Hippocampal formation (tissue), 2 donors: ENCODE measurements at places on chromosomes 4 and X.

- no peak for DNase-seq
Measured at GRCh38 chr4:157075401-157075800, 549 bp upstream of the GLRB start.

DNA sequence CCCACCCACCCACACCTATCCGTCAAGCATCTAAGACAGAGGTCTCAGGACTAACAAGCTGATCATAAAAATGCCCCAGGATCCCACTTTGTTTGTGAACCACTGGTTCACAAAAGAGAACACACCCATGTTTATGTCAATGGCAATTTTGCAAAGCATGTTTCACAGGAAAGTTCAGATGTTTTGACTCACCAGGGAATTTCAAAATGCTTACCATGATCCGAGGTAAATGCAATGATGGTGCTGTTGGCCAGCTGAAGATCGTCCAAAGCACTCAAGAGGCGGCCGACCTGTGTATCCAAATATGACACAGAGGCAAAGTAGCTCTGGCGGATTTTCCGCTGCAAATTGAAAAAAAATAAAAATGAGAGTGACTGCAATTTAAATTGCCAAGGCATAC lies 15.0 kb downstream of the IDS start:
- no peak for DNase-seq

GRCh38 chr4:186307497-186307896 lies 41.5 kb downstream of the F11 start:
- DNase-seq: no peak

DNA sequence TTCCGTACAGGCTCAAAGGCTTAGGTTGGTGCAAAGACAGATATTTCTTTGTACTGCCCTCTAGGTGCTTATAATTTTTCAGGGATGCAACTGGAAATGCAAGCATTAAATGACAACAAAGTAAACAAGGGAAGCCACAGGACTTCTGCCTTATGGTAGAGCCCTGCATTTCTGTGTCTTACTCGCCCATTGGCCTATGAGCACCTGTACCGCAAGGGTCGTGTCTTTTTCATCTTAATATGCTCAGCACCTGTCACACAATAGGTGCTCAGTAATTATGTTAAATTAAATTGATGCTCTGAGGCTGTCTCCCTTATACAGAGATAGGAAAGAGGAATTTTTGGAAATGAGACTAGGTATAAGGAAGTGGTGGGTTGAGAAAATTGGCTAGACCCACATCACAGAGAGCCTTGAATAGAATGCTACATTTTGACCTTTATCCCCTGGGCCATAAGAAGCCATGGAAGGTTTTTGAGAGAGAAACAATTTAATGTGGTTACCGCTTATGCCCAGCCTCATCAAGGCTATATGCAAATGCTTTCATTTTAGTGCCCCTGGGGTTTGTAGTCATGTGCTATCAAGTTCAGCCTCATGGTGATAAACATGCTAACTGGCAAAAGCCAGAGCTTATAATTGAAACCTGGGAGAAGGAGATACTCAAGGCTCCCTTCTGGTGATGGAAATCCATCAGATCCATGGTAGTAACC lies 16.3 kb downstream of the VSIG4 start:
- DNase-seq: no peak

- DNase-seq: no peak
Measured at GRCh38 chr4:16224264-16225166, 1.8 kb downstream of the TAPT1 start.

GRCh38 chr4:98801259-98801725 lies 127.6 kb downstream of the EIF4E start:
- peak; percentile 47 for DNase-seq

DNA sequence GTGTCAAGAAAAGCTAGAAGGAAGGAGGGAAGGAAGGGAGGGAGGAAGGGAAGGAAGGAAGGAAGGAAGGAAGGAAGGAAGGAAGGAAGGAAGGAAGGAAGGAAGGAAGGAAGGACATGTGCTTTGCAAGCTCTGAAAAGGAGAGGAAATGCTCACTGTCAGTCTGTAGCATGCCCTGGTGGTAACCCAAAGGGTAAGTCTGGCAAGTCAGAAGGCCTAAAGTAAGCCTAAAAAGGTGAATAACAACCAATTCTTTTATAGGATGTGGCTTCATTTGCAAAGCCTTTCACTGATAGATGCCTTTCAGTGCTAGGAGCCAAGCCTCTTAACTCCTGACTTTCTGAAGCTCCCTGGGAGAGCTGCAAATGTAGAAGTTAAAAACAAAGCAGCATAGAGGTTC lies 542.6 kb downstream of the CFAP47 start:
- no peak for DNase-seq

DNA sequence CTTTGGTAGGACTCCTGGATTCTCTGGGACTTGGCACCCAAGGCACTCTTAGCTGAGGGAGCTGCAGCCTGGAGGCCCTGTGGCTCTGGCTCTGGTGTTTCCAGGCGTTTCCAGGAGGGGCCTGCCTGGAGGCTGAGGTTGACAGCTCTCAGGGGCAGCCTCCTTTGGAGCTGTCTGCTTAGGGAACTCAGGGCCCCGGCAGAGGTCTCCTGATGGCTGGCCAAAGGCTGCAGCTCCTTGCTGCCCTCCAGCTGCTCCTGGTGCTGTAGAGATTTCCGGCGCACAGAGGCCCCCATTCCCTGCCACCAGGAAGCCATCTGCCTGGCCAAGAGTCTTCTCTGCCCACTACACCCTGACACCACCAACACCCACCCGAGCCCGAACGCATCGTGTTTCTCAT lies 25.3 kb upstream of the ARHGEF38 start:
- no peak for DNase-seq

- DNase-seq: no peak
Measured at GRCh38 chrX:53616946-53617345, 69.6 kb downstream of the HUWE1 start.

DNA sequence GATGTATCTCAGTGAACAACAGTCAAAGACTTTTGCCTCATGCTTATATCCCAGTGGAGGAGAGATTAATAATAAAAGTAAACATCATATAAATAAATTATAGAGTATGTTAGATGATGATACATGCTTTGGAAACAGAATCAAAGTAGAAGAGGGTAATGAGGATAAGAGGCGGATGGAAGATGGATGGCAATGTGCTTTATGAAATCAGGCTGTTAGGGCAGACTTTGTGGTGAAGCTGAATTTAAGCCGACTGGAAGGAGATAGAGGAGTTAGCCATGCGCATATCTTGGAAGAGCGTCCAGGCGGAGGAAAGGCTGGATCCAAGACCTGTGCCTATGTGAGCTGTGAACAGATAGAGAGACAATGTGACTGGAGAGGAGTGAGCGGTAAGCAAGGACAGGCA lies 74.9 kb upstream of the GUCY1A1 start:
- no peak for DNase-seq

GRCh38 chr4:101367201-101367600 lies 19.9 kb upstream of the PPP3CA start:
- DNase-seq: no peak

- no peak for DNase-seq
Measured at GRCh38 chr4:4853371-4853823, 6.1 kb upstream of the MSX1 start.

GRCh38 chr4:38160487-38161207 lies 200.4 kb downstream of the PTTG2 start:
- DNase-seq: no peak

GRCh38 chr4:173766171-173766600 lies 236.2 kb upstream of the HAND2 start:
- no peak for DNase-seq

GRCh38 chrX:57417827-57418226 lies 131.3 kb downstream of the FAAH2 start:
- no peak for DNase-seq

DNA sequence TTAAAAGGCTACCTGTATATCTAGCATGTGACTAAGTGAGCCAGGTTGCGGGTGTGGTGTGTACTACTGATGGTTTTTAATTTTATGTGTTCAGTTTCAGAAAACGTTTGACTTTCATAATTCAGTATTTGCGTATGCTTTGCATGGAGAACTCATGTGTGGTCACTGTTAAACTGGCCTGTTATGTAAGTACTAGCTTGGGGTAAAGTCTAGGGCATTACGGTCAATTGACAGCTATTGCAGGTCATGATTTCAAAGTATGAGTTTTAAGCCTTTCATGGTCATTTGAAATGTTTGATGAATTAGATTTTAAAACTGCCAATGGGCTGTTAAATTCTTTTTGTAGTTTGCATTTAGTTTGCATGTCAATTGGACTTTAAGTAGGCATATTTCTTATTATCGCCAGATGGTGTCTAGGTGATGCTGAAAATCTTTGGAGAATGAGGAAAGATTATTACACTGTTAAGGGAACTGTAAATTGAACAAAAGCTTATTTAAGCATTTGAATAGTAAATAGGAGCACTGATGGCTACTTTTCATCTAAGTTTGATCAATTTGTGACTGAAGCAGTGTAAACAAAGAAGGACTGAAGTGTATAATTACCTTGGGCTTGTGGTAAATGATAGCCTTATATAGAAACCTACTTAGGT lies 563.4 kb downstream of the DACH2 start:
- no peak for DNase-seq

DNA sequence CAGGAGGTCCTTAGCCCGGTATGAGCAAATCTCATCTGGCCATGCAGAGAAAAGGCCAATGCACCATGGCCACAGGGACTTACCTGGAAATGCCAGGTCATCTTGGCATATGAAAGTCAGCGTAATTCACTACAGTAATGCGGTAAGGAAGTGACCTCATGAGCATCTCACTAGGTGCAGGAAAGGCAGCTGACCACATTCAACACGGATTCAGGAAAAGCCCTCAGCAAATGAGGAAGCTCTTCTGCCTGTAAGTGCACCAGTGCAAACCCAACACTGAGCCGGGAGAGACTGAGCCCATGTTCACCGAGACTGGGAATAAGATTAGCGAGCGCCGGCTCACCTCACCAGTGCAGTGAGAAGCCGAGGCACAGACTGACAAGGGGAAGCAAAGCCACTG lies 23.7 kb downstream of the LRPAP1 start:
- DNase-seq: no peak

DNA sequence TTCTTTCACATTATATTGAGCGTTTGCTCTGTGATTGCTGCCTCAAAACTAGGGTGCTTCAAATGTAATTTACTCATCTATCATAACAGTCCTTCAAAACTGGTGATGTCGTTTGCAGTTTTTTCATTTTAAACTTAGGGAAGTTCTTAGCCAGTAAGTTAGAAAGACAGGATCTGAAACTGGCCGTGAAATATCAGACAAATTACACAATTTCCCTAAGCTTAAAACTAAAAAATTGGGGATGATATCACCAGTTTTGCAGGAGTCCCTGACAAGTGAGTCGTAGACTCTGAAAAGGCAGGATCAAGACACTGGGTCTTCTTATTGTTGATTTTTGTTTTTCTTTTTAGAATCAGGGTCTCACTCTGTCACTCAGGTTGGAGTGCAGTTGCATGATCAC lies 44.8 kb downstream of the MOB1B start:
- no peak for DNase-seq

DNA sequence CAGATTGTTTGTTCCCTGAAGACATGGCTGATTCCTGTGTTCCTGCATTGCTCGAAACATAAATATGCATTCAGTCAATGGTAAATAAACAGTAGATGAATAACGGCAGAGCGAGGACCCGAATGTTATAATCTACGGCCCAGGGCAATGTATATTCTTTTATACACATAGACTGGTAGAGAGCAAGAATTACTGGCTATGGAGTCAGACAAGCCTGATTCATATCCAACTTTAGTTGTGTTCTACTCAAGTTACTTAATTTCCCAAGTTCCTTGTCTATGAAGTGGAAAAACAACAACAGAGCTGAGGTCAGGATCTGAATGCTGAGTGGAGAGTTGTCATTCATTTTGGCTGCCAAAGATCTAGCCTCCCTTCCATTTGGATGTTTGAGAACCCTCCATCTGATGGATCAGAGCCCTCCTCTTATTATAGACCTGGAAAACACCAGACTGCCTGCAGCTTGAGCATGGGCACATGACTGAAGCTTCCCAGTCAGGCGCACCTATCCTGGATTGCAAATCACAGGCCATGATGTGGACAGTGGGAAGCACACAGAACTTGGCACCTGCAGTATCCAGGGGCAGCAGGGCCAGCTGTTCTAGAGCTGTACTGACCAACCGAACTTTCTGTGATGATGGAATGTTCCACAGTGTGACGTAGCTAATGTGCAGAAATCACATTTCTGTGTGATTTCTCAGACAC lies 80.1 kb downstream of the FAM184B start:
- DNase-seq: no peak

GRCh38 chrX:331151-331824 lies 12.7 kb upstream of the GTPBP6 start:
- DNase-seq: no peak

- no peak for DNase-seq
Measured at GRCh38 chr4:2684486-2684885, 71.7 kb downstream of the TNIP2 start.

GRCh38 chr4:114423582-114423981 lies 175.0 kb upstream of the UGT8 start:
- no peak for DNase-seq

DNA sequence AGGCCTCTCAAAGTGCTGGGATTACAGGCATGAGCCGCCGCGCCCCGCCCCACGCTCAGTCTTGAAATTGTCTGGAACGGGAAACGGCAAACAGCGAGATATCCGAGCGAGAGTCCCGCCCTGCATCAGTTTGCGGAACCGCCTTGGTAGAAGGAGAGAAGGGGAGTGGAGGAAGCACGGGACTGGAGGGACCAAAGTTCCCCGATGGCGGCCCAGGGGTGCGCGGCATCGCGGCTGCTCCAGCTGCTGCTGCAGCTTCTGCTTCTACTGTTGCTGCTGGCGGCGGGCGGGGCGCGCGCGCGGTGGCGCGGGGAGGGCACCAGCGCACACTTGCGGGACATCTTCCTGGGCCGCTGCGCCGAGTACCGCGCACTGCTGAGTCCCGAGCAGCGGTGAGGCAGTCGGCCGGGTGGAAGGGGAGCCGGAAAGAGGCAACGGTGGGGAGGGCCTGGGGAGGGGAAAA lies at the start of gene BST1:
BST1 (plus strand) TSS at position 125 of the 463 bp plus-strand sequence; CDS start at position 205, 80 bp downstream.
- no peak for DNase-seq

DNA sequence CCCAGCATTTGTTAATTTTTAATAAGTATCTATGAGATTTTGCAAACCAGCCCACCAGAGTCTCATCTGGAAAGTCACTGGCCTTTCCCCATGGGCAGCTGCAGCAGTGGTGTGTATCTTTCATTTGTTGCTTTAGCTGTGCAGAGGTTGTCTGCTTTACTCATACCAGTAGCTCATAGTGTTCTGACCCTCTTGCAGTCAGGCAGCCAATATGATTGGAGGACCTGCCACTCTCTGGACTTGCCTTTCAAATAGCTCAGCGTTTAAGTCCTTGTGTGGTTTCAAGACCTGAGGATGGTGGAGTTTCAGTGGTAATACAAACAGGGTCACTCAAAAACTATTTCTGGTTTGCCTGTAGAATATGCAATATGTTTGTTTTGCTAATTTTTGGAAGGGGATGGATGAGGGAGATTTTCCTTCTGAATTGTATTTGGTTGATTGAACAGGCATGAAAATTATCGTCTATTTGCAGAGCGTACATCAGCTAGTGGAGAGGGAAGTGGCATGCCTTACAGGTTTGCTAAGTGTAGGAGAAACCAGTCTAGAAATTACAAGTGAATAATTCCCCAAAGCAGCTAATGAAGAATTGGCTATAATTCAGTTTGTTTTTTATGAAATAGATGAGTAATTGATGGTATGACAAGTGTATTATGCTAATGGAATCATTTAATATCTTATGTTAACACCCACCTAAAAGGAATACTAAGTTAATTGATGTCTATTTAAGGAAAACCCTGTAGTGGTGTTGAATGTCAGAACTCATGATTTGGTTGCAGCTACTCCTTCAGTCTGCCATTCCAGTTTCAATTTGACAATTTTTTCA lies 8.9 kb downstream of the POLA1 start:
- DNase-seq: no peak

GRCh38 chr4:177718514-177718913 lies 276.3 kb upstream of the AGA start:
- no peak for DNase-seq
